A549 treated with GW870086 at 1 μM for 4 hours (cell line): ENCODE measurements at places on chromosomes 6 and 20. TPM values are rescaled to one million over a fixed set of nuclear protein-coding genes. Genes with fewer than 3 reads are reported as not detected.

The UST gene
- total RNA-seq, result 2.6 to 4.3 TPM (median 4.0 TPM) in 5 replicates

The TSHZ2 gene
- total RNA-seq, result not detected in 5 replicates

The DNAH8 gene
- total RNA-seq, result not detected in 5 replicates

The CUL7 gene
- 6.2 to 8.3 TPM (median 6.9 TPM) in 5 replicates for total RNA-seq

The CD93 gene
- total RNA-seq, result 0.02 to 0.03 TPM in 2 of 5 replicates, not detected in the others

The BTNL2 gene
- not detected in 5 replicates for total RNA-seq

The TCF15 gene
- total RNA-seq, result not detected in 5 replicates

The KATNA1 gene
- total RNA-seq, result 9.6 to 11.8 TPM (median 10.5 TPM) in 5 replicates

The AIF1 gene
- not detected in 5 replicates for total RNA-seq

The PTK6 gene
- total RNA-seq, result 2.5 to 3.1 TPM (median 2.9 TPM) in 5 replicates

The EYA2 gene
- 1.7 to 2.7 TPM (median 2.4 TPM) in 5 replicates for total RNA-seq

The KIAA0408 gene
- 6.8 to 8.2 TPM (median 7.4 TPM) in 5 replicates for total RNA-seq

The HLA-DMB gene
- 1.1 to 2.3 TPM (median 1.4 TPM) in 5 replicates for total RNA-seq

The TRAPPC3L gene
- total RNA-seq, result not detected in 5 replicates

The EYS gene
- 0.02 to 0.23 TPM (median 0.11 TPM) in 4 of 5 replicates, not detected in the other for total RNA-seq

The ATRN gene
- 19.6 to 27.9 TPM (median 25.9 TPM) in 5 replicates for total RNA-seq

The ZSCAN23 gene
- total RNA-seq, result not detected in 5 replicates

The KHDC1 gene
- 2.7 to 3.9 TPM (median 3.7 TPM) in 5 replicates for total RNA-seq

The LPA gene
- 0.03 to 0.13 TPM (median 0.09 TPM) in 5 replicates for total RNA-seq

The RAET1E gene
- 1.8 to 3.8 TPM (median 3.2 TPM) in 5 replicates for total RNA-seq

The TRIM27 gene
- total RNA-seq, result 38.2 to 48.9 TPM (median 46.3 TPM) in 5 replicates

The ANKRD6 gene
- 1.1 to 2.2 TPM (median 2.1 TPM) in 5 replicates for total RNA-seq

The TEAD3 gene
- total RNA-seq, result 5.0 to 7.6 TPM (median 6.7 TPM) in 5 replicates

The MLN gene
- not detected in 5 replicates for total RNA-seq

The APOM gene
- 2.6 to 4.5 TPM (median 3.1 TPM) in 5 replicates for total RNA-seq
